Small intestine (tissue), 16 donors: ENCODE measurements at places on chromosomes 2 and 18. TPM values are rescaled to one million over a fixed set of nuclear protein-coding genes. Genes with fewer than 3 reads are reported as not detected.

- no peak for DNase-seq
These were observed 16.2 kb upstream of the GLI2 start for GRCh38 chr2:120719491-120719890.

DNA sequence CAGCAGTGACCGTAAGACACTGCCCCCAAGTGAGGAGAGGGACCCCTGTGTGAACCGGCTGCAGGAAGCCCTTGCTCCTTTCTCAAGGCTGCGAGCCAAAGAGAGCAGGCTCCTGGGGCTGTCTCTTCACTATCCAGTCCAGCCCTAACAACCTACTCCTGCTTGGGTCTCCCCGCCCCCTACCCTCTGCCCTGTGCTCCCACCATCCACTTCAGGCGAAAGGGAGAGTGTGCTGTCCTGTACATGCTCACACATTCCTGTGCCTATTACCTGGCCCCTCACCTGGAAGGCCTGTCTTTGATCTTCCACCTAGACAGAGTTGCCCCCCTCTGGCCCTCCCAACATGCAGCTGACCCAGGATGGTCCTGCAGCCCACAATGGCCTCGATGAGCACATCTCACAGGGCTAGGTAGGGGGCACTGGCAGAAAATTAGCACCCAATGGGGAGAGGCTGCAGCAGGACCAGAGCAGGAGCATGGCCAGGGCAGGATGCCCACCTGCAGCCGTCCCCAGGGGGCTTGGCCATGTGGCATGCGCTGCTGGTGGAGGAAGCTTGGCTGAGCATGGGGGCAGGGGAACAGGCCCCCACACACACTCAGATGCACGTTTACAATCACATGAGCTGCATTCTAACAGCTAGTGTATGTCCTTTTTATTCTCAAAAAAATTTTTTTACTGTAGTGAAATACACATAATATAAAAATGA, 93.5 kb downstream of the POLR1A start:
- no peak for DNase-seq

- DNase-seq: no peak
These were observed 32.7 kb downstream of the EIPR1 start for GRCh38 chr2:3344897-3345296.

GRCh38 chr2:56170988-56171387, 12.8 kb upstream of the CCDC85A start:
- DNase-seq: no peak

- no peak for DNase-seq
These were observed 229.4 kb downstream of the GCA start for GRCh38 chr2:162573288-162573687.

GRCh38 chr2:27182346-27182745, 29.5 kb upstream of the ATRAID start:
- DNase-seq: no peak

DNA sequence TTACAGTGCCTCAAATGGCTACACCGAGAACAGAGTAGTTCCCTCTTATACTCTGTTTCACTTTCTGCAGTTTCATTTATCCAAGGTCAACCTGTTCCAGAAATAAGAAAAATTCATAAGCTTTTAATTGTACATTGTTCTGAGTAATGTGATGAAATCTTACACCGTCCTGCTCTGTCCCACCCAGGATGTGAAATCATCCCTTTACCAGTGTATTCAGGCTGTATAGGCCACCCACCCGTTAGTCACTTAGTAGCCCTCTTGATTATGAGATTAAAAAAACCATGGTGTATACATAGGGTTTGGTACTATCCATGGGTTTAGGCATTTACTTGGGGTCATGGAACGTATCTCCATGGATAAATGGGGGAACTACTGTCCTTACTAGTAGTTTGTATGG, 29.8 kb downstream of the STARD6 start:
- DNase-seq: no peak

DNA sequence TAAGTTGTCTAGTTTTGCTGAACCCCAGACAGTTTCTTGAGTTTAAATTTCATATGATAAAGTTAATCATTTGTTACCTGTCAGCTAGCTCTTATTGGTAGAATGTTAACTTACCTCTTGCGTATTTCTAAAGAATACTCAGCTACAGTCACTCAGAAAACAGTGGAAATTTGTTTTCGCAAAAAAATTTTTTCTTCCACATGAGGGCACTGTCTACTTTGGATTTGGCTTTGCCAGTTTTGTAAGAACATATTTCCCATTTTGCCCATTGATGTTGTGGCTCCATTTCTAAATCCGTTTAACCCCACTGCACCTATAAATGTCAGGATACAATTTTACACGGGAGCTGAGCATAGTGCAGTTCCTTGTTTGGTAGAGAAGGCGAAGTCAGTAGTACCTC, 19.1 kb upstream of the GCFC2 start:
- DNase-seq: no peak

DNA sequence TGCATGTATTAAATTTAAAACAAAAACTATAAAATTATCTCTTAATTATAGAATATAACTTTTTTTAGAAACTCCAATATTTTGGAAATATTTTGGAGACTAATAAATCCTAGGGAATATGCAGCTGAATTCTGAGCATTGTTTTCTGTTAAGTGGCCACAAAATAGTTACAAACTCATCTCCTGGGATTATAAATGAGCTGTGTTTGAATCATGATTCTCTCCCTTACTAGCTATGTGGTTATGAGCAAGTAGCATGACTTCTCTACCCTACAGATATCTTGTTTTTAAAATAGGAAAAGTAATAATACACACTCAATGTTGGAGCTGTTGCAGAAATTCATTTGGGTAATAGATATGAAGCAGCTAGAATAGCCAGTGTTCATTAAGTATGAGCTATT, 137.9 kb upstream of the ITGA4 start:
- no peak for DNase-seq

ATP8B1 gene
- 57.1 TPM for polyA plus RNA-seq

GRCh38 chr18:68543344-68543743, 171.6 kb downstream of the TMX3 start:
- DNase-seq: no peak

DNA sequence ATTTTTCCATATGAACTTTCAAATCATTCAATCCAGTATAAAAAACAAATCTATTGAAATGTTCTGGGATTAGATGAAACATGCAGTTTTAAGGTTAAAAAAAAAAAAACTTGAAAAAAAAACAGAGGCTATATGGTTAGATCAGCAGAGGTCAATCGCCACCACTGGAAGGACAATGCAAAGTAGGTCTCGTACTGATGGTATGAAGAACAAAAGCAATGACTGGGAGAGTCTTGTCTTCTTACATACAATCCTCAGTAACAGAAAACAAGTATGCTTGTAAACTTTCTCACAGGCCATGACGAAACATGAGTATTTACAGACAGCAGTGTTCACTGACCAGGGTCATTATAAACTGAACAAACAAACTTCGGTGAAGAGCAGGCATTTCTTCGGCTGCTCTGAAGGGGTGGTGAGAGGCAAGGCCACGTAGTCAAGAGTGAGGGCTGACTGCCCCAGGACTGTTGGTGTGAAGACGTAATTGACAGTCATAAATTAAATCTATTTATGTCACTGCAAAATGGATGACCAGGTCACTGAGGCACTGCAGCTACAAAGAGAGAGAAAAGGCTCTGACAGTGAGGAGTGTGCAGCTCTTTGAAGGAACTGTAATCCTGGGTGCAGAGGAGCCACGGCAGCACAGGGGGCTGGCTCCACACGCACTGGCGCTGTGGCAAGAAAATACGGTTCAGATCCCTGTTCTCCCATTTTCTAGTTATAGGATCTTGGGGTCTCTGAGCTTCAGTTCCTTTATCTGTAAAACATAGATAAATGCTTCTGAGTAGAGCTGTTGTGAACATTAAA, 60.0 kb downstream of the NXPH2 start:
- no peak for DNase-seq
